Stimulated activated CD4-positive, alpha-beta T cell treated with anti-CD3 and anti-CD28 coated beads, TNF-alpha, amount 100 ng/mL, for 24 hours (primary cell): ENCODE measurements at places on chromosomes 2 and 18.
A peak's percentile ranks its signal among the peaks of the same experiment; 100 is the strongest.

DNA sequence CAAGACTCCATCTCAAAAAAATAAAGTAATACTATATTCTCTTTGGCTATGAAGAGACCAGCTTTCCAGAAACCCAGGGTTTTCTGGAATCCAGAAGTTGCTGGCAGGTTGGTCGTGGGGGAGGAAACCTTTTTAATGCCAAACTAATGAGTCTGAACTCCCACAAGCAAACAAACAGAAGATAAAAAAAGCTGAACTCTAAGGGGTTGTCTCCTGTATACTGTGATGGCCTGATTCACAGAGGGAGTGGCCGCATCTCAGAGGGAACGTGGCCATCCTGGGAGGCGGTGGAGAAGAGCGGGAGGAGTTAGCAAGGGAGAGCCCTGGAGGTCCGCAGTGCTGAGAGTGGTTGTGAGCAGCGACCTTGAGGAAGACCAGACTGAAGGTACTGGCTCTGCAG lies 36.1 kb downstream of the LIMS1 start:
- no peak for DNase-seq

GRCh38 chr2:61877571-61878245 lies 10.7 kb downstream of the CCT4 start:
- DNase-seq: no peak

GRCh38 chr2:58057707-58058530 lies 11.3 kb downstream of the VRK2 start:
- no peak for DNase-seq

GRCh38 chr2:5042666-5043440 lies 649.3 kb upstream of the SOX11 start:
- DNase-seq: no peak

DNA sequence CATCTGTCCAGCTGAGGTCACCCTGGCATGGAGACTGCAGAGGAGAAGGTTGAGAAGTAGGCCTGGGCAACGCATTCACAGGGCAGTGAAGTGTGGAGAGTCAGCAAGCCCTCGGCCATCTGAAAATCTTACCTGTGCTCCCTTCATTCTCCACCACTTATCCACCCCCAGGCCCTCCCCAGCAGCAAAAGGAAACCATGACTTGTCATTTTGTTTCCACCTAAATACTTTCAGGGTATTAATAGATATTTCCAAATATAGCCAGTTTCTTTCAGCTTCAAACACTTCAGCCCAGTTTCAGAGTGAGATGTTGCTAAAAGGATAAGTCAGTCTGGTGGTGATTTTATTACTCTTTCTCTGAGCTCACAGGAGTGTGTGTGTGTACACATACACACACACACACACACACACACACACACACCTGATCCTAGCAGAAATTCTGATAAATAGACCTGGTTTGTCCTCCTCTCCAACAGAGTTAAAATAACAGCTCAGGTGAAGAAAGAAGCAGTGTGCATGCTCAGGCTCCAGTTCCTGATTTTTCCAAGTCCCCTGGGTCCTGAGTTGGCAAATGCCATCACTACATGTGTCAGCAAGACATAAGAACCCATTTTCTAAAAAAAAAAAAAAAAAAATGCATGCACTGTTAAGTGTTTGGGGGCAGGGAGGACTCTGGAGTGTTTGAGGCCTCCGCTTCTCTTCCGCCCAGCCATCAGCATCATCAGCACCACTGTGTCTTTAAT lies 82.8 kb downstream of the LOXHD1 start:
- no peak for DNase-seq

DNA sequence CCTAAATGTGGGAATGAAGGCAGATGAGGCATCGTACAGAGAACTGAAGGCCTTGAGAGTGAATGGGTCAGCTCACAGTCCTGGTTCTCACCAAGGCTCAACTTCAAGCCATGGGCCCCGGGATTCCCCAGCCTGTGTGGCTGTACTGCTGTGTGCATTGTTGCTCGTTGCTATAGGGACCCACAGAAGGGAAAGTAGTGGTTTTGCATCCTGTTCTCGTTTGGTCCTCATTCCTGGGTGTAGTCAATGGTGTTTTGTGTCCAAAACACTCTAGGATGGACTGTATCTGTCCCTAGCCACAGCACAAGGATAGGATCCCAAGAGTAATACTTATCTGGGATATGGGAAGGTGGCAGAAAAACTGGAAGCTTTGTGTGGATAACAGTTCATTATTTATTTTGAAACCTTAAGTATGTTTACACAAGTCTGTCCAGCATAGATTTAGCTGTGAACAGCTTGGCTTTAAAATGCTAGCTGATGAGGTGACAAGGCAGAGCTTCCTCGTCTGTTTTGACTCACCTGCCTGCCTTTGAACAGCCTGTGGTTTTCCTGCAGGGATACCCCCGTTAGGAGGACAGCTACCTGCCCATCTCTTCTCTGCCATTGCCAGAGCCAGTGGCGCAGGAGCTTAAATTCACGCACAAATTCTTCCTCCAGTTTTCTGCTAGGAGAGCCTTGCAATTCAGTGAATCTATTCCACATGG lies 85.0 kb downstream of the WDSUB1 start:
- no peak for DNase-seq

- DNase-seq: no peak
Observed at GRCh38 chr18:43389163-43389562, 111.9 kb upstream of the SYT4 start.

- no peak for DNase-seq
Observed at GRCh38 chr2:29293830-29294438, 178.7 kb downstream of the CLIP4 start.

GRCh38 chr2:20168727-20169696 lies 55.9 kb downstream of the SDC1 start:
- no peak for DNase-seq

DNA sequence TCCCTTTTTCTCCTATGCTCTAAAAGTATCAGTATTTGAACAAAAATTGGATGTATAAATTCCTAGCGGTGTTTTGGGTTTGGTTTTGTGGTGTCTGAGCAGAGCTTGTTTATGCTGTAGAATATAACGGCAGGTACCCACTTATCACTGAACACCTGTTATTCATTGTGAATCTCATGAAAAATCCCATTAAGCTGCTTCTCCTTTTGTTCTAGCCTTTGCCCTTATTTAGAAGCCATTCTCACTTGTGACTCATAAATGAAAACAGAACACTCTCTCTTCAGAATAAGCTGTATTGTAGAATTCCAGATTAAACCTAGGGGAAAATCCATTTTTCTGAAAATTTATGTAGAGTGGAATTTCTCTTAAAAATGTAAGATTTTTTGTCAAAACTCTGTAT lies 104.0 kb downstream of the PRPF40A start:
- no peak for DNase-seq

GRCh38 chr18:75408554-75409506 lies 18.7 kb downstream of the SMIM21 start:
- DNase-seq: peak; percentile 35

DNA sequence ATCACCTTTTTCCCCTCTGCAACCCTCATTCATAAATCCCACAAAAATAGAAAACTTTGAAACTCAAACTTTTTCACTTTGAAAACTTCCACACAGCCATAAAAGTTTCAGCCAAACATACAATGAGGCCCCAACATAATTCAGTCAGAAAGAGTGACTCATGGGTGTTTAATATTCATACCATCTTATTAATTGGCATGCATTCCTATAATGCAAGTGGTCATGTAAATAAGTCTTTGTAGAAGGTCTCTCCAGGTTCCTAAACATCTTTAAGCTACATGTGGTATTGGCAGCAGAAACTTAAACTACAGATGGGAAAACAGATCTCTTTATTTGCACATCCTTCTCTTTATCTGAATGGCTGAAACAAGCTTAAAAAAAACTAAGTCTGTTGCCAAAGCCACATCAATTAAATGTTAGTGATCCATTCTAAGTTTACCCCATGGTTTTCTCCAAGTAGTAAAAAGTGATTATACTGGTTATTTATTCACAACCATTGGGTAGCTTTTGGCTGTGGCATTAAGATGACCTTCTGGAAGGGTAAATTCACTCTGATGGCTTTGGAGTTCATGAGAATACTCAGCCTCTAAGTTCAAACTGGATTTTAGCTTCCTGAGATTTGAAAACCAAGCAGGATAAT lies 70.2 kb upstream of the LYPD1 start:
- DNase-seq: no peak

GRCh38 chr2:219576505-219577388 lies 4.6 kb downstream of the INHA start:
- DNase-seq: no peak
